ENCODE measurements at places on chromosomes 1 and 21.
A peak's percentile ranks its signal among the peaks of the same experiment; 100 is the strongest.

DNA sequence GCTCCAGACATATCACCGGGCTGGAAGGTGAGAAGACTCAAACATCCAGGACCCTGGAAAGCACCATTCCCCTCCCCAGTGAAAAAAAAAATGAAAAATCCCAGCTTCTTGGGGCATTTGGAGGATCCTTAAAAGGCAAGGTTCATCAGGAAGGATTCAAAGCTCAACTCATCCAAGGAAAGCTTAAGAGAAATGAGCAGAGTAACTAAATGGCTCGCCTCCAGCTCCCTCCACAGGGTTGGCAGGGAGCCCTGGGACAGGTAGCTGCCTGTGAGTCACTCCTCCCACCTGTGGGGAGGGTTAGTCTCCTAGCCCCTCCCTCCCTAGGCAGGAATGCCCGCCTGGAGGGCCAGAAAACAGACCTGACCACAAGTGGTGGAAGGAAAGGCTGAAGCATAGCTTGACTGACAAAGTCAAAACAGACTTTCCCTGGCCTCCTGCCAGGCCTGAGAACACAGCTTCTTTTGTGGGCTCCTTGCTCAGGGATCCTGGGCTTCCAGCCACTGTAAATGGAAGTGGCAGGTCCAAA, 712 bp upstream of the LAMB3 start:
- no peak for DNase-seq

GRCh38 chr1:205616563-205617293, 15.1 kb downstream of the ELK4 start:
- DNase-seq: no peak

DNA sequence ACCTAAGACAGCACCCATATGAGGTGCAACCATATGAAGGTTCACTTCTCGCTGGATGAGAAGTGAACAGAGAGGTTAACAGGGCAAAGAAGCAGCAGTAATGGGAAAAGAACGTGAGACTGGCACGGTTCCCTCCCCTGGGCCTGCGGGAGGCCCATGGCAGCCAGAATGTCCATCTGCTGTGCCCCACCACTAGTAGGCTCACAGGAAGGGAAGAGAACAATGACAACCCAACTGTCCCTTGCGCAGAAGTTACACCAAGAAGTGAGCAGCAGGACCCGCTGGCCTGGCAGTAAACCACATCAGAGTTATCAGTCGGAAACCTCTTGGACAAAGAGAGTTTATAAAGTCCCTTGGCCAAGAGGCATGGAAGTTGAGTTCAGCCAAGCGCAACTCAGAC, 11.3 kb downstream of the HIVEP3 start:
- DNase-seq: no peak

- no peak for DNase-seq
Observed at GRCh38 chr1:203121186-203122015, 6.1 kb upstream of the ADORA1 start.

DNA sequence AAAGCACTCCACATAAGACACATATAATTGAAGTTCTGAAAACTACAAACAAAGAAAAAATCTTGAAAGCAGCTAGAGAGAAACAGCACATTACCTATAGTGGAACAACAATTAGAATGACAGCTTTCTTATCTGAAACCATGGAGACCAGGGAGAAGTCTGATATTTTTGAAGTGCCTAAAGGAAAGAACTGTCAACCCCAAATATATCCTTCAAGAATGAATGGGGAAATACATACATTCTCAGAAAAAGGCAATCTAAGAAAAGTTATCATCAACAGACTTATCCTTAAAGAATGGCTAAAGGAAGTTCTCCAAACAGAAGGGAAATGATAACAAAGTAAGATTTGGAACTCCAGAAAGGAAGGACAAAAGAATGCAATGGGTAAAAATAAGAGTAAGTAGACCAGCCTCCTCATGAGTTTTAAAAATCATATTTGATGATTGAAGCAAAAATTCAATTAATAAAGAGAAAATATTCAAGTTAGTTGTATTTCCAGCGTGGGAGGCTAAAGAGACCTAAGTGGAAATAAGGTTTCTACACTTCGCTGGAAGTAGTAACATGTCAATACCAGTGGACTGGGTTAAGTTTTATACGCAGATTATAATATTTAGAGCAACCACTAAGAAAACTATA, 170.8 kb upstream of the SAMSN1 start:
- DNase-seq: no peak

GRCh38 chr1:33872683-33873082, 8.8 kb downstream of the HMGB4 start:
- DNase-seq: no peak

DNA sequence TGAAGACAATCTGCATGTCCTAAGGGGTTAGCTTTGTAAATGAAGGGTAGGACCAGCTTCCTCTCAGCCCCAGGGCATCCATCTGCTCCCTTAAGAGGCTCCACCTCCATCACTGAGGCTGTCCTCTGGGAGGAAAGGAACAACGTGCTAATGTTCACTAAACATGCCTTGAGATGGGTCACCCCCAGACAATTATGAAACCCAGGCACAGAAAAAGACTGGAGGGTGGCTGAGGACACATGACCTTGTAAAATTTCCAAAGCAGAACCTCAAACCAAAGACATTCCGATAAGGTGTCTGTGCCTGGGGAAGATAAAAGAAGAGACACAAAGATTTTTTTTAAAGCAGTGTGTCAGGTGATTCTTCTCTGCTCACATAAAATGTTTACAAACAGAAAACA, 37.6 kb upstream of the ZNF124 start:
- no peak for DNase-seq

- no peak for DNase-seq
Observed at GRCh38 chr1:113850127-113850796, 21.2 kb downstream of the PTPN22 start.

DNA sequence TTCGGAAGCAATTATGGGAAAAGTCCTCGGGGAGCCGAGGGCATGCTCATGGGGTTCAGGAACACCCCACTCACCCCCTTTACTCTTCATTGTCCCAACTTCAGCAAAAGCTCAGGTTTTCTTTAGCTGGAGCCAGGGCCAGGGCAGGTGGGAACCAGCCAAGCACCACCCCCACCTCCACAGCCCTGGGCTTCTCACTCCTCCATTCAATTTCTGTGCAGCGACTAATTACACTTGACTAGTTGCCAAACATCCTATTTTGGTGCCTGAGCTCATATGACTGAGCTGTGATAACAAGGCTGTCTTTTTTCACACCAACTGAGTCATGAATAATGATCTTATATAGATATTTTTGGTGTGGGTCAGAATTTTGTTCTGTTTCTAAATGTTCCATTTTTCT, 257.2 kb upstream of the AJAP1 start:
- DNase-seq: peak; percentile 82

DNA sequence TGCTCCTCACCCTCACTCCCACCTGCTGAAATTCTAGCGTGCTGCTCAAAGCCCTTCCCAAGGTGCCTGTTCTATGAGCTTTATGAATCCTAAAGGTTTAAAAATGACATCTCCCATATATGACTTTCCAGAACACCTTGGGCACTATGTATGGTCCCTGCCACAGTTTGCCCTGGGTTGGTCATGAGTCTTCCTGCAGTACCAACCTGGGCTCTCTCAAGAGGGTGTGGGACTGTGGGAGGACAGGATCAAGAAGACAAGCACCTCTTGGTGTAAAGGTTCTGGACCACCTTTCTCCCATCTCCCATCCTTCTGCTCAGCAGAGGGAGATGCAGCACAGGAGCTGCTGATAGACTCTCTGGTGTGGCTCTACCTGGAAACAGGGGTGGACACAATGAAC, 134.1 kb downstream of the FCRL5 start:
- no peak for DNase-seq

DNA sequence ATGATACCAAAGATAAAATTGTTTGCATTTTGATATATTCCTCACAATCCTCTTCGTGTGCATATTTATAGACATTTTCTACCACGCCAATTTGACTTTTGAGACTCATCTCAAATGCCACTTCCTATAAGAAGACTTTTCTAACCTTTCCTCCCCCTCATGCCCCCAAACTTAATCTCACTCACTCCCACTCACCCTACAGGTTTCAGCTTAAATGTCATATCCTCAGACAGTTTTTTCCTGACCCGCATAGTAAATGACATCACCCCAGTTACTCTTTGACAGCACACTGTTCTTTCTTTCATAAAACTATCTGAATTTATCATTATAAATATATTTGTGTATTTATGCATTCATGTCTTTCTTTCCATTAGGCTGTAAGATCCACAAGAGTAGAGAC, 29.6 kb upstream of the RGS8 start:
- DNase-seq: no peak

GRCh38 chr1:115507901-115508300, 133.9 kb upstream of the VANGL1 start:
- DNase-seq: no peak

DNA sequence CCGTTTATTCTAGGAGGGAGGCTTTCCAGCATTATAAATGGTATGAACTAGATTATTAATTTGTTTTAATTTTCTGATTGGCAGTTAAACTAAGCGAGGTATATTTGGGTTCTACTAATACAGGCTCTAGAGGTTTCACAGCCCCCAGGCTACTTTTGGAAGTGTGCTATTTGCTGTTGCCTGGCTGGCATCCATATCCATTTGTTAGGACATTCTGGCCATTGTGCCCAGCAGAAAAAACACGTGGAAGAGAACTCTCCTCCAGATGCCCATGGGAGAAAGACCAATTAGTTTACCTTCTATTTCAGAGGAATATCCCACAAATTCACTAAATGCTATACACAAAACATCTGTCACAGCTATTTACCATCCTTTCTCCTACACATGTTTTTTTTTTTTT, 29.3 kb downstream of the MACO1 start:
- DNase-seq: no peak

DNA sequence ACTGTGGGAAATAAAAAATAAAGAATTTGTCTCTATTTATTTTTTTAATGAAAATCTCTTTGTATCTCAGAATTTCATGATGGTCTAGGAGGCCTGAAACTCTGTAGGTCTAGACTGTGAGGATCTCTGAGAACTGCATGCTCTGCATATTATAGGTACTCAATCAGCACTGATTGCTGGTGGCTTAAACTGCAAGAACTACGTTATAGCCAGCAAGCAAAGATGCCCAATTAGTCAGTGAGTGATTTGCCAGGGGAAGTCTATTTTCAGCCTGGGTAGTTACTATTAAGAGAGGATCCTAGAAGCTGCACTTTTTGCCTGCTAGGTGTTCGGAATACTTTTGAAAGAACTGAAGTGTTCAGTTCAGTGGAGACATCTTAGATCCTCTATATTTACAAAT, 87.4 kb downstream of the GPR52 start:
- DNase-seq: no peak

DNA sequence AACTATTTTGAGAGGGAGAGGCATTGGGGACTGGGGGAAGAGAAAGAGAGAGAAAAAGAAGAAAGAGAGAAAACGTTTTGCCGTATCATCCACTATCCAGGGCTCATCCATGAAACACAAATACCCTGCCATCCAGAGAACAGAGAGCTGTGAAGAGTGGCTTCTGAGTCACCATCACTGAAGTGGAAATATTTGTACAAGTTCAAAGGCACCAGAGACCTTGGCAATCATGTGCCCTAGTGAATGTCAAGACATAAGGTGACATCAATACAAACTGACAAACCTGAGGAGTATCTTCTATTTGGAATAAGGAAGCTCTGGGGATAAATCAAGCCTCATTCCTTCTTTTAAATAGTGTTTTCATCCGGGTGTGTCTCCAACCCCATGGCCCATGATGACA, 197.2 kb upstream of the PROX1 start:
- DNase-seq: no peak

DNA sequence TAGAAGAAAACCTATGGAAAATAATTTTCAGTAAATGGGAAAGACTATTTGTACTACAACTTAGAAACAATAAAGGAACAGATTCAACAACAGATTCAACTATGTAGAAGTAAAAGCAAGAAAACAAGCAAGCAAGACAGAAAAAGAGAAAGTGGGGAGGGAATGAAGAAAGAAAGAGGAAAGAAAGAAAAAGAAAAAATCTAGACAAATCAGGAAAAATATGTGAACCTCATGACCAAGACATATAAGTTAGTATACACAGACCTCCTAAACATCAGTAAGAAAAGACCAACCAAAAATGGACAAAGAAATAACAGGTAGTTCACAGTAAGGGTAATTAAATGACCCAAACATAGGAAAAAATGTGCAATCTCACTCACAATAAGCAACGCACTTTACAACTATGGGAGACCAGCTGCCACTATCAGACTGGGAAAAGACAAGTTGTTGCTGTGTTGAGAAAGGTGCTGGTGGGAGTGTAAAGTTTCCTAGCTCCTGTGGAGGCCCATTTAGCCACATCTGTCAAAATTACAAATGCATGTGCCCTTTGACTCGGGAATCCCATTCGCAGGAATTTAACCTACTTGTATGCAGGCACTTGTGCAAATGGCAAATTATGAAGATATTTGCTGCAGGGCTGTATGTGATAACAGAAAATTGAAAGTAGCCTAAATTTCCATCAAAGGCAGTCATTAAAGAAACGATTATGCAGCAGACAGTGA, 13.9 kb upstream of the MAP3K21 start:
- no peak for DNase-seq

DNA sequence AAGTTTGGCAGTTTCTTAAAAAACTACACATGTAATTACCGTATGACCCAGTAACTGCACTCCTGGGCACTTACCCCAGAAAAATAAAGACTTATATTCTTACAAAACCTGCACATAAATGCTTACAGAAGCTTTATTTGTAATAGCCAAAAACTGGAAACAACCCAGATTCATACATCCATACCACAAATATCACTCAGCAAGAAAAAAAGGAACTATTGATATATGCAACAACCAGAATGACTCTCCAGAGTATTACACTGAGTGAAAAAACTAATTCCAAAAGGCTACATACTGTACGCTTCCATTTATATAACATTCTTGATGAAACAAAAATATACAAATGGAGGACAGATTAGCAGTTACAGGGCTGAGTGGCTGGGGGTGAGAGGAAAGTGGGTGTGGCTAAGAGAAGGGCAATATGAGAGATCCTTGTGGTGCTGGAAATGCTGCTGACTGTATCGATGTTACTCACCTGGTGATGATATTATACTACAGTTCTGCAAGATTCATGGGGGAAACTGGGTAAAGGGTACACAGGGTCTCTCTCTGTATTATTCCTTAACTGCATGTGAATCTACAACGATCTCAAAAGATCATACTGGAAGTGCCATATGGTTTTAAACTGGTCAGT, 96.0 kb upstream of the GNG4 start:
- DNase-seq: no peak

DNA sequence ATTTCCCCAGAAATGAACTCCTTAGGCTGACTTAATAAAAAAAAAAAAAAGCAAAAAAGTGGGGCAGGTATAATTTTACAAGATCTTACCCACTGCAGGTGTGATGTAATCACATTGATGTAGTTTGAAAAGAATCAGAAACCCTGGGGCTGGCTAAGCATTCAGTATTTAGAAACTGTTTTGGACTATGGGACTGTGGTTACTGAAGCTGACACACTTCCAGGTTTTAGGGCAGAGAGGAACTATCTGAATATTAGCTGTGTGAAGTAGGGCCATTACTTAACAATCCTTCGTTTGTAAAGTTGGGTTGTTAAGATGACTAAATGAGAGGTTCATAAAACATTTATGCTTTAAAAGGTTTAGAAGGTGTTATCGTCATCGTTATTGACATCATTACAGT, 165.3 kb downstream of the FASLG start:
- DNase-seq: no peak

DNA sequence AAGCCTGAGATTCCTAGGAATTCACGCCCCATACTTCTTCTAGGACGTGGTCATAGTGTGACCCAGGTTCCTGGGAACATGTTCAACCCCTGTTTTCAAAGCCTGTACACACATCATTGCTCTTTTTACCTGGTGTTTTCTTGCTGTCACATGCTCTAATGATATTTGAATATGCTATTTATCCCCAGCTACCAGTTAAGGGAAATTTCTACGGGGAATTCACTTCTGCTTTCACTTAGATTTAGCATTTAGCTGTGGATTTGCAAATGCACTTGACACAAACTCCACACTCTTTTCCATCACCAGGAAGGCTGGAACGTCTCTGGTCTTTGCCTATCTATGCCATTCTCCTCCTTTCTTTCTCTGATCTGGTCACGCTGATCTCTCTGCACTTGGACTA, 11.3 kb upstream of the SAMSN1 start:
- DNase-seq: no peak

All from NCI-H1694 treated with DMSO at 0.1 percent for 48 hours (cell line).